Stimulated activated memory B cell treated with anti-CD40 and anti-IgM and Interleukin-4, amounts not matched to agents 10 μg/mL and 1 μg/mL and 100 μg/mL, for 72 hours (primary cell): ENCODE measurements at places on chromosomes 16 and 17.

GRCh38 chr17:15181333-15181732, 83.8 kb downstream of the PMP22 start:
- no peak overlapping the region for H3K4me3 ChIP-seq
- H3K27ac ChIP-seq: no peak overlapping the region
- no peak for ATAC-seq

DNA sequence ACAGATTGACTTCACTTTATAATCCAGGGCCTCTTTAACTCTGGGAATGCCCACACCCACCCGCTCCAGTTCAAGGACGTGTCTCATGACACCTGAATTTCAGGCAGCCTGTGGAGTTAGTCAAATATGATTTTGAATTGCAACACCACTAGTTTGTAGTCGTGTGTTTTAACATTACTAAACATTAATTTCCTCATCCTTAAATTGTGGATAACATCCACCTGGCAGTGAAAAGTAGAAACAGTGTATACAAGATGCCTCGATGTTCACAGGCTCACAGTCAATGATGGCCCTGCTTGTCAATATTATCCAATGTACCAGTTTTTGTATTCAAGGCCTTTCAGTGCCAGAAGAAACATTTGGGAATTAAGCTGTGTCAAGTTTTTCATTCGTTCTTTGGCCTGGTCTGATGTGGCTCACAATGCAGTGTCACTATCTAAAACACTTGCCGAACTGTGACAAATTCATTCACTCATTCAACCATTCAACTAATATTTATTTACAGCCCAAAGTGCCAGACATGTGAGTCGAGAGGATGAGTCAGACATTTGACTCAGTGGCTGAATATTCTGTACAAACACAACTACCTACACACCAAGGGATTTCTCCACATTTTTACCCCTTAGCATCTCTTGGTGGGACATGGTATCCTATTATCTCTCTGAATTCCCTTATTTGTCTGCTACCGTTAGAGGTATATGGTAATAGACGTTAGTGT, 1.4 kb downstream of the MEIOB start:
- ATAC-seq: no peak
- peaks cover 7% of the 10 kb centered on the region for H3K4me1 ChIP-seq
- no peak overlapping the region for H3K27ac ChIP-seq
- H3K4me3 ChIP-seq: no peak overlapping the region
- H3K27me3 ChIP-seq: peaks cover 22% of the 10 kb centered on the region

GRCh38 chr17:48010193-48010592, 27.4 kb downstream of the COPZ2 start:
- H3K4me1 ChIP-seq: peaks cover 11% of the 10 kb centered on the region
- H3K27me3 ChIP-seq: peaks cover 28% of the 10 kb centered on the region

GRCh38 chr17:65449495-65449894, 112.0 kb downstream of the AXIN2 start:
- no peak overlapping the region for H3K27ac ChIP-seq
- no peaks in the 10 kb centered on the region for H3K36me3 ChIP-seq
- H3K4me1 ChIP-seq: no peaks in the 10 kb centered on the region
- ATAC-seq: no peak

- ATAC-seq: no peak
- no peak overlapping the region for H3K27ac ChIP-seq
- no peak overlapping the region for H3K4me3 ChIP-seq
- peaks cover 42% of the 10 kb centered on the region for H3K36me3 ChIP-seq
- H3K27me3 ChIP-seq: no peaks in the 10 kb centered on the region
These were observed 39.6 kb downstream of the SLC39A11 start for GRCh38 chr17:73052923-73053322.

- H3K27me3 ChIP-seq: no peaks in the 10 kb centered on the region
- ATAC-seq: peak; percentile 28
- no peak overlapping the region for H3K27ac ChIP-seq
- H3K4me3 ChIP-seq: no peak overlapping the region
- H3K36me3 ChIP-seq: no peaks in the 10 kb centered on the region
- H3K4me1 ChIP-seq: no peaks in the 10 kb centered on the region
These were observed 10.8 kb downstream of the IGFBP4 start for GRCh38 chr17:40453881-40454612.

DNA sequence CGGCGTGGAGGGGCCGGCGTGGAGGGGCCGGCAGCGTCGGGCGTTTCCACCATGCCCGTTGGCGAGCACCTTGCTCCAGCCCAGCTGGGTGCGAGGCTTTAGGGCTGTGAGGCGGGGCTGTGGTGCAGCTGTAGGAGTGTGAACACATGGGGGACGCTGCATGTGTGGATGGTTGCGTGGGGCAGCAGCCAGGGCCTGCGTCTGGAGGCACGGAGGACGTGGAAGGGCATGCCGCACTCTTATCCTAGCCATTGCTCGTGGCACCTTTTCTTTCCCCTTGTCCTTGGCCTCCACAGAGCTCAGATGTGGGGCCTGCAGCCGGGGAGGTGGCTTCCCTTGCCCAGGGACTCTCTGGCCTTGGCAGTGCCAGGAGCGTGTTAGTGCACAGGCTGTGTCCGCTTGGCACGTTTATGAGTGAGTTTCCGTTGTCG, 47.8 kb downstream of the PDPK1 start:
- H3K27ac ChIP-seq: no peak overlapping the region
- peaks cover 39% of the 10 kb centered on the region for H3K36me3 ChIP-seq
- no peaks in the 10 kb centered on the region for H3K4me1 ChIP-seq
- ATAC-seq: no peak
- no peak overlapping the region for H3K4me3 ChIP-seq
- no peaks in the 10 kb centered on the region for H3K27me3 ChIP-seq
